ENCODE measurements at places on chromosomes 2 and 18.
A peak's percentile ranks its signal among the peaks of the same experiment; 100 is the strongest.

- no peak for DNase-seq
These were observed 321.0 kb upstream of the NRP2 start for GRCh38 chr2:205361272-205361671.

DNA sequence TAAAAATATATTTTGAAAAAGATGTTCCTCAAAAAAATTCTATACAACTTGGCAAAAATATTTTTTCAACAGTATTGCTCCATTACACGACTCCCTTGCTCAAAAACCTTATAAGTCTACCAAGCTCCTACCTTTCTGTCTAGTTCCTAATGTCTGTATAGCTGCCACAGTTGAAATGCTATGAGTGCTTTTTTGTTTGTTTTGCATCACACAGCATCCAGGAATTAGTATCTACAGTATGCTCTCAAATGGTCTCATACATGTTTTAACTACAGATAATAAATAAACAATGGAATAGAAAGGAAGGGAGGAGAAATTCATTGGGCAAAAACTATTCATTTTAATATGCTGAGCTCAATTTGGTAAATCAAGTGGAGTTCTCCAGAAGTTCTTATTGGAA, 17.3 kb downstream of the ACADL start:
- no peak for DNase-seq

DNA sequence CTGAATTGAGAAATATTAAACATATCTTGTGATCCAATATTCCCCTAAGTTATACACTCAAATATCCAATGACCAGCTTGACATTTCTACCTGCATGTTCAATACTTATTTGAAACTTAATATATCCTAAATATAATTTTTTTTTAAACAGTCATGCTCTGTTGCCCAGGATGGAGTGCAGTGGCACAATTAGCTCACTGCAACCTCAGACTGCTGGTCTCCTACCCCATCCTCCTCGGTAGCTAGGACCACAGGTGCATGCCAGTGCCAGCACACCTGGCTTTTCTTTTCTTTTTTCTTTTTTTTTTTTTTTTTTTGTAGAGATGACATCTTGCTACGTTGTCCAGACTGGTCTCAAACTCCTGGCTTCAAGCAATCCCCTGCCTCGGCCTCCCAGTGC, 4.2 kb downstream of the KYNU start:
- no peak for DNase-seq

GRCh38 chr18:63596964-63597363, 9.8 kb downstream of the SERPINB13 start:
- DNase-seq = no peak

GRCh38 chr18:317618-318017, 49.8 kb upstream of the THOC1 start:
- no peak for DNase-seq

GRCh38 chr18:74516271-74517235, 17.7 kb upstream of the CNDP1 start:
- DNase-seq = no peak

DNA sequence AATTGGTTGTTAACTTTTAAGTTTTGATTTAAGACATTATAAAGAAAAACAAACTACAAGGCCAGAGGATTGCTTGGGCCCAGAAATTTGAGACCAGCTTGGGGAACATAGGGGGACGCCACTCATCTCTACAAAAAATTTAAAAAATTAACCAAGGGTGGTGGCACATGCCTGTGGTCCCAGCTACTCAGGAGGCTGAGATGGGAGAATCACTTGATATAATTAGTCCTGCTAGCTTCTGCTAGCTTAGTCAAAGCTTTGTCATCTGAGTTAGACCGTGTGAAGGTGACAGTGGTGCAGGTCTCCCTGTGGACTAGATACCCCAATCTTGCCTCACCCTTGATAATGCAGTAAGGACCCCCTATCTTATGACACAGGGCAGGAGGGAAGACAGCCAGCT, 6.0 kb upstream of the ZNF396 start:
- DNase-seq = no peak

DNA sequence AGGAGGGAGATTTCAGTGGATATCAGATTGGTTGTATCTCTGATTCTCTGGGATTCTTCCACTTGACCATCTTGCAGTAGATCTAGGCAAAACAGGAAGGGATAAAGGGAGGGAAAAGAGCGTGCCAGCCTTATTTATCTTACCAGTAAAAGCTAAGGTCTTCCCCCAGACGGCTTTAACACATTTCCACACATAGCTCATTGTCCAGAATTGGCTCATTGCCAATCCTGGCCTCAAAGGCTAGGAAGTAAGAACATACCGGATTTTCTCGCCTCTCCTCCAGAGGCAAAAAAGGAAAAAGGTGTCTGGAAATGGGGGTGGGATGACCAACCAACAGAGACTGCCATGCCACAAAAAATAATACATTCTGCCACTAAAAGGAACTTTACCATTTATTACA, 411.6 kb upstream of the NRP2 start:
- DNase-seq = no peak

DNA sequence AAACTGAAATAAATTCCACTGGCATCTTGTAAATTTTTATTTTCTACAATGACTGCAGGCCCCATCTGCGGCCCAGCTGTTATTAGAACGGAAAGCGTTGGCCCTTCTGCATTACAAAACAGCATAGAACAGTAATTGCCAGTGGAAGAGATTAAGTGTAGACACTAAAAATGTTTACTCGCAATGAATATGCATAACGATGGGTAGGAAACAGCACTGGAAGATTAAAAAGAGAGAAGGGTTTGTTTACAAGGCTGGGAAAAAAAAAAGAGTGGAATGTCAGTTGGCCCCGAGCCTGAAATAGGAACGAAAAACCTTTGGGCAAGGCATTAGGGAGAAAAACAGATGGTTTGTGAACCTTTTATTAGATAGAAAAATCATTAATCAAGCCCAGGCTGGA, 275.9 kb upstream of the TCF4 start:
- no peak for DNase-seq

- peak; percentile 29 for DNase-seq
These were observed 126.0 kb downstream of the OSBPL1A start for GRCh38 chr18:24271381-24272228.

DNA sequence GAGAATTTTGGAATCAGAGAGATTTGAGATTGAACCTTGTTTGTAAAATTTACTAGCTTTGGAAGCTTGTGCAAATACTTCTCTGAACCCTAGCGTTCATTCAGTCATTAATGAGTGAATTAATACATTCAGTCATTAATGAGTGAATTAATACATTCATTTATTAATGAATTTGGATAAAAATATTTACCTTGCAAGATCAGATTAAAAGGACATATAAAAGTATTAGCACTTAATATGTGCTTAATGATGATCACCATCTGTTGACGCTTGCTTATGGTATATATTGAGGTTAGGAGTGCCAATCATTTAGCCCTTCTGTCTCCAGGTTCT, 26.9 kb downstream of the EML4 start:
- no peak for DNase-seq

DNA sequence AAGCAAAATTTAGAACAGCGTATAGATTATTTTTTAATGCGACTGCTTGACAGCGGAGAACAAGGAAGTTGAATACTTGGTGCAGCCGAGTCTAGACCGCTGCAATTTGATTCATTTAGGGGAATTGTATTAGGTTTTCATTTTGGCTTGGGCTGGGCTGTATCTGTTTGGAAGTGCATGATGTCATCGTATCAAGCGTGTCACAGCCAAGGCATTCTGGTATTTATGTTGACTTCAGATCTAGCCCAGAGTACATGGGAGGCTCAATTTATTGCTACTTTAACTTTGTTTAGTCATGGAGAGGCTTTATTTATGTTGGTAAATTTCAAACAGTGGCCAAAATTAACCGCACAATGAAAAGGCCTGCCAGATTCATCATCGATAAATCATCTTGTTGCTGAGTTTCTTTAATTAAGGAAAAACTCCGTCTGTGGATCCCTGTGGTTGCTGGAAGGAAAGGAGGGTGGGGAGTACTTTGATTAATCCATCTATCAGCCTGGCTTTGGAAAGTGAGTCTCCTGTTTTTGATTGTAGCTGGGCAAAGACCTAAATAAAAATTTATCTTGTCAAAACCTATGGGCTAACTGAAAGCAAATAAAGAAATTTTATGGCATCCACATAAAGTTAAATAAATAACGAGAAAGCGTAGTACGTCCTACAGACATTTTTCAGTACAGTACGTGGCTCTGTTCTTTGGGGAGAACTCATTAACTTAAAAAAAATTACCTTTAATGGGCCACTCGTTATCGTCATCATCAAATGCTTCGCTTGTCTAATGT, 230.4 kb upstream of the SPRED2 start:
- DNase-seq = no peak

DNA sequence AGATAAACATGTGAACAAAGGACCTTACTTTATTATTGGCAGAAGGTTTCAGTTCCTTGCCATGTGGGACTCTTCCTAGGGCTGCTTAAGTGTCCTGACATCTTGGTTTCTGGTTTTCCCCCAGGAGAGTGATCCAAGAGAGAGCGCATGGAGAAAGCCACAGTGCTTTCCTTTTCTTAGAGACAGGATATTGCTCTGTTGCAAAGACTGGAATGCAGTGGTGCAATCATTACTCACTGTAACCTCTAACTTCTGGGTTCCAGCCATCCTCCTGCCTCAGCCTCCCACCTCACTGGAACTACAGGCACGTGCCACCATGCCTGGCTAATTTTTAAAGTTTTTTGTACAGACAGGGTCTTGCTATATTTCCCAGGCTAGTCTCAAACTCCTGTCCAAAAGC, 38.1 kb upstream of the TCF7L1 start:
- DNase-seq = no peak

DNA sequence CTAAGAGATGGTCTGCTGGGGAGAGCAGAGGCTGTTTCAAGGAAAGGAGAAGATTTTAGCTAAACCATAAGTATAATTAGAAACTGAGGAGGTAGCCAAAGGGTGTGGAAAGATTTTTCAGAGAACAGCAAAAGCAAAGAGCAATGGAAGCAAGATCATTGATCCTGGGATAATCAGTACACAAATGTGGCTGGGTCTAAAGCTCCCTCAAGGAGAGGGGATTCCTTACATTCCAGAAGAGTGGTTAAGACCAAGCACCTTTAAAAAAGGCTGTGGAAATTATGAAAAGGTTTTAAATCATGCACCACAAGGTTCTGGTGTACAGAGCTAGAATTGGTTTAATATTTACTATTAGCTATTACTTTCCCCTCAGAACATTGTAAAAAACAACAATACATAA, 246.0 kb upstream of the UBE2E3 start:
- no peak for DNase-seq

GRCh38 chr2:181984814-181985631, 630 bp upstream of the PPP1R1C start:
- no peak for DNase-seq

DNA sequence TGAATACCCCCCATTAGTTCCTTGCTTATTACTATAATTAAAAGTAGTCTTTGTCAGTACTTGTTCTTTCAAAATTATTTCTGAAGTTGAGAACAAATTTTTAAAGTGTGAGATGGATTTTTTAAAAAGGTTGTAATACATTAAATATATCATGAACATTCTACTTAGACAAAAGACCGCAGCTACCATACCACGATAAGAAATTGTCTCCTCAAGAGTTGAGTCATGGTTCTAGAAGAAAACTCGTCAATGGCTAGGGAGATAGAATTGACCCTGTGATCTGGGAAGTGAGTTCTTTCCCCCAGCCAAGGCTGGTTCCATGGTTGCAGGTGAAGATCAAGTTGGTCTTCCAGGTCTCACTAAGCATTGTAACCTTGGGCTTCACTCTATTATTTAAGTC, 67.8 kb upstream of the ACYP2 start:
- no peak for DNase-seq

DNA sequence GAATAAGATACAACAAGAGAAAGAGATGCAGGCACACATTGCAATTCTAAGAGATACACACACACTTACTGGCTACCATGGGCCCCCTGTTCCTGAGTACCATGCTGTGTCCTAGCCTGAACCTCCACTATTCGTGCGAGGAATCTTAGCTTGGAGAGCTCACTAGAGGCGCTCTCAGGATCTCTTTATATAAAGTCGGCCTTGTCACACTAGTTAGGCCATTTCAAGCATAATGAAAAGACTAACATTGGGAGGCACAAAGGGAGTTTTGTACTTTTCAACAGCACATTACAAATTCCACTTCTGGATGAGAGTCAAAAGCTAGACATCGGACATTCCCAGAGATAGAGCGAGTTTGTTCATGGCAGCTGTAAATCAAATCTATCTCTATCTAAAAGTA, 365.2 kb downstream of the DSEL start:
- DNase-seq = no peak

DNA sequence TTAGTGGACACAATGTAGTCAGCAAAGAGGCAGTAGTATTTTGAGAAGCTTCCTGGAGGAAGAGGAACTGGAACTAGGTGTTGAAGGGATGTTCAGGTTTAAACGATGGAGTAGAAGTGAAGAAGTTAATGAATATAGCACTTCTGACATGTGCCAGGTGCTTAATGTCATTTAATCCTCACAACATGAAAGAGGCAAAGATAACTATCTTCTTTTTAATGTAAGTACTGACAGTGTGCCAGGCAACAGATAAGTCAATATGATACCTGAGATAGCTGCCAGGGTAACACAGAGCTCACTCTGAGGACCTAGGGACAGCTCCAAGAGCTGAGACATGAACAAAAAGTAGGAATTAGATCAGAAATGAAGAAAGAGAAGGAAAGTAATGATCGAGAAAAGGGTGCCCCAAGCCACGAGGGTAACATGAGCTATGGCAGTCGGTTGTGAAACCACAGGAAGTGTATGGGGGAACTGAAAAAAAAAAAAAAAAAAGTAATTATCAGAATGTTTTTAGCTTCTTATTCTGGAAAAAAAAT, 140.7 kb downstream of the RNF144A start:
- no peak for DNase-seq

DNA sequence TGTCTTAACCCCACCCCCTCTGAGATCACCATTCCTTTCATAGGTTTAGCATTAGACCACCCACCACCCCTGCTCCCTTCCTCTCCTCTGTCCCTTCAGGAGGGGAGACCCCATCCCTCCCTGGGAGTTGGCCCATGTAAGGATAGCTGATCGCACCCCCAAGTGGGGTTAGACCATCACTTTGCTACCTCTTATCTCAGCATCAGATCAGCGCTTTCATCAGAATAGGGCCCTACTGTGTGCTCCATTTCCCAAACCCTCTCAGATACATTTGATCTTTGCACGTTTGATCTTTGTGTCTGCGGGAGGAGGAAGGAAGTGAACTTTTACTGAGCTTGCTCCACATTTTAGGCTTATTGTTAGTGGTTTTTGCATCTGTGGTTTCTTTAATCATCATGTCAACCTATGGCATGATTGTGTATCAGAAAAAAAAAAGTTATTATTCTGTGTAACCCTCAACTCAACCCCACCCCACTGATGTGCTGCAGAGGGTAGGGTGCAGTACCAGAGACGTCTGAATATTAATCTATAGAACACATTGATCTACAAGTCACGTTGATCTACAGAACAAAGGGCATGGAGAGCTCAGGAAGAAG, 81.2 kb downstream of the PDCL3 start:
- no peak for DNase-seq

DNA sequence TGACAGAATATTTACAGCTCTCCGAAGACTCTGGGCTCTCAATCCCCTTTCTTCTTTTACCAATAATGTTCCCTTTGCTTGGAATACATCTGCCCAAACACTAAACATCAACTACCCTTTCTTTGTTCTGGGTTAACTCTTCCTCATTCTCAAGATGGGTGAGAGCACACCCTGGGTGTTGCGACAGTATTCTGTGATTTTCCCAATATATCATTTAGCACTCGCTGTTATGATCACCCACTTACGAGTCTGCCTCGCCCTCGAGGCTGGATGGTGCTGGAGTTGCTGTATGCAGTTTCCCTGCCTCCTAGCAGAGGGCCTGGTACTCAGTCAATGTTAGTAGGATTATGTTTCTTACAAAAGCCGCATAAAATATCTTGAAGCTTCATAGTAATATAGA, 93.2 kb downstream of the SOCS6 start:
- no peak for DNase-seq

- DNase-seq = peak; percentile 46
These were observed 41.1 kb downstream of the NHEJ1 start for GRCh38 chr2:219119422-219120043.

Data from stimulated activated CD4-positive, alpha-beta T cell treated with anti-CD3 and anti-CD28 coated beads, Interleukin-1b, Interleukin-23, amount 100 ng/mL, for 48 hours (primary cell).